Lung (tissue), 17 donors: ENCODE measurements at places on chromosomes 13 and 19.
A peak's percentile ranks its signal among the peaks of the same experiment; 100 is the strongest.

GRCh38 chr13:48600374-48601364 lies 53.1 kb upstream of the CYSLTR2 start:
- DNase-seq = no peak

GRCh38 chr13:42981317-42981716 lies 10.7 kb downstream of the EPSTI1 start:
- DNase-seq = no peak

- no peak for DNase-seq
Observed at GRCh38 chr13:114104655-114105520, 27.5 kb downstream of the RASA3 start.

GRCh38 chr13:34751044-34751443 lies 191.0 kb upstream of the NBEA start:
- DNase-seq = no peak

DNA sequence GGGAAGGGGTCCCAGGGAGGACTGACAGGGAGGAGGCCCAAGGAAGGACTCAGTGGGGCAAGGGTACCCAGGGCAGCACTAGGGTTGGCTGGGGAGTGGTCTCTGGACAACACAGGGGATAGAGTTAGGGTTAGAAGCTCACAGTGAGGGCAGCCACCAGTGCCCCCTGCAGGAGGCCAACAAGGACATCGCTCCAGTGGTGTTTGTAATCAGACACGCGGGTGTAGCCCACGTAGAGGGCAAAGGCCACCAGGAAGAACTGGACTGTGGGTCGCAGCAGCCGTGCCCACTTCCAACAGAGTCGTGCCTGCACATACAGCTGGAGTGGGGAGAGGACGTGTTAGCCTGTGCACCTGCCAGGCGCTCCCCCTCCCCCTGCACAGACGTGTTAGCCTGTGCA lies 9.2 kb downstream of the PLPP2 start:
- DNase-seq = no peak

- DNase-seq = no peak
Observed at GRCh38 chr19:18682807-18683108, 722 bp upstream of the CRTC1 start.

DNA sequence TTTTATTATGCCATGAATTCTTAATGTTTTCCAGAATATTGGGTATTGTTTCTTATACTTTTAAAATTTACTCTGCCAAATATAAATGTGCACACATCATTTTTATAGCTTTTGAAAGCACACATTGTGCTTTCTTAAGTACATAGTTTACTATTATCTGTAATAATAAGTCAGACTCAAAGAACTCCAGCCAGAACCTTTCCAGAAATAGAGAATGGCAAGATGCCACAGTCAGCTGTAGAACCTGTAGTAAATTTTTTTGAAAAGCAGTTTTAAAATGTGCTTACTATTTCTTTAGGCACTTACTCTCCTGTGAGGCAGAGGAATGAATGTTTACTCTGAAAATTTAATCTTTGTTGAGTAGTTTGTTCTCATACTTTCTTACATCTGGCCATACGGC lies 1287.1 kb downstream of the PCDH9 start:
- DNase-seq = peak; percentile 13

DNA sequence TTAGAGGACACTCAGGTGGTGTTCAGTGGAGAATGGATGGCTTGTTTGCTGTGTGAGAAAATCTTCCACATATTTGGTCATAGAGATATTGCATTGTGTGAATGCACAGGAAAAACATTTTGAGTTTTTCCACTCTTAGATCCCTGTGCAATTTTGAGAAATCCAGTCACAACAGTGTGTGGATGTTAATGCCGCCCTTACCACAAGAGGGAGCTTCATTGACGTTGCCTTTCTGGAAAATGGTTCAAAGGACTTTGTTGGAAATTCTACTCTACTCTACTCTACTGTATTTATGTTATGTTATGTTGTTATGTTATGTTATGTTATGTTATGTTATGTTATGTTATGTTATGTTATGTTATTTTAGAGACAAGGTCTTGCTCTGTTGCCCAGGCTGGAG lies 13.4 kb downstream of the ZNF20 start:
- peak; percentile 11 for DNase-seq

DNA sequence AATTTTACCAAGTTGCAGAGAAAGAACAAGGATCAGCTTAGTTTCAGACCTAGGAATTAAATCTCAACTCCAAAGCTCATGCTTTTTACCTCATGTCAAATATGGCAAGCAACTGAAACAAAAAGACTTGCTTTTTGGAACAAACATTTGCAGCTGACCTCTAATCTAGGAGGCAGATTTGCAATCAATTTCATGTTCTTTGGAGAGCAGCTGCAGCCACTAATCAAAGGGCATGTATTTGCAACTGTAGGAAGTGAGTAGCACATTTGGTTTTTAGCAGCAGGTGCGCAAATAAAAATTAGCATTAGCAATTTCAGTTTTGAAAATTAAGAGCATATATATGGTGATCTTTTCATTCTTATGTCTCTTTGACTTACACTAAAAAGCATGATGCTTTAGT lies 459.3 kb upstream of the SLC10A2 start:
- no peak for DNase-seq

DNA sequence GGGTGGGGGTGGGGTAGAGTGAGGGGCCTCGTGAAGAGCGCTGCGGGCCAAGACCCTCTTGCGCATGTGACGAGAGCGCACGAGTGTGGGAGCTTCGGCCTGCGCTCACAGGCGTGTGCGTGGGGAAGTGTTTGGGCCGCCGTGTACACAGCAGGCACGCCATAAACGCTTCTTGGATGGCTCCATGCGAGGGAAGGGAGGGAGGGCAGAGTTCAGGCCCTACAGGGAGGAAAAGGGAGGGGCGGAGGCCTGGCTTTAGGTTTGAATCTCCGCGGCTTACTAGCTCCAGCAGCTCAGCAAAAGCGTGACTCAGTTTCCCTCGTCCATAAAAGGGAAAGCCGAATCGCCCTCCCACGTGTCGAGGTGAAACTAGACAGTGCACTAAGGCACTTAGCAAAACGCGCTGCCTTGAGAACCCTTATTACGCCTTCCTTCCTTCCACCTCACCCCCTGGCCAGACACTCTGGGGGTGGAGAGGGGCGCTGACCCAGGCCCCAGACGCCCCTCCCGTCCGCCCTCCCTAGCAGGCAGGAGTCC lies 12.5 kb downstream of the GADD45B start:
- DNase-seq = no peak

DNA sequence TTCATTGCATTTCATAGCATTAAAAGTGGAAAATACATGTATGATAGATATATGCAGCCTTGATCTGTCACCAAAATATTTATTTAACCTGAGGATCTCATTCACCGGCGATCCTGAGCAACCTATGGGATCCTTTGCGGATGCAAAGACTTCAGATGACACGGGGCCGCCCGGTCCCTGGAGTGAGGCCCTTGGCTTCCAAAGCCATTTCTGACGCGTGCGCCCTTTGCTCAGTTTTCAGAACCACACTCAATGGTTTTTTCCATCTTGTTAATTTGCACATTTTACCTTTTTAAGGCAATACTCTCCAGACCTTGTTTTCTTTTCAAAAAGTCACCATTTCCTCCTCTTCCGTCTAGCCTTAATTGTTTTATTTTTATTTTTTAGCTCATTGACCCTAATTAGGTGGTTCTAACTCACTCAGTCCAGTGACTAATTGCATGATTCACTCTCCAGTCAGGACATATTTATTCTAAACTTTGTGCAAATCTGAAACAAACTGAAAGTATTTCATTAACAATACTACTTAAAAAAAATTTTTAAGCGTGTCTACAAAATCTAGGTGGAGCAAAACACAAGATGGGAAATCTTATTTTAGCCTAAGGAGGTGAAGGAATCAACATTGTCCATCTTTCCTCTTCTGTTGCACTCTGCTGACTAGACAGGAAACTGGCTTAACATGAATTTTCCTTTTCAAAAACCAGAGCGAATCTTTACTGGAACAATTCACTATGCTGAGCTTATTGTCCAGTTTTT lies 47.9 kb downstream of the COL4A1 start:
- DNase-seq = no peak

DNA sequence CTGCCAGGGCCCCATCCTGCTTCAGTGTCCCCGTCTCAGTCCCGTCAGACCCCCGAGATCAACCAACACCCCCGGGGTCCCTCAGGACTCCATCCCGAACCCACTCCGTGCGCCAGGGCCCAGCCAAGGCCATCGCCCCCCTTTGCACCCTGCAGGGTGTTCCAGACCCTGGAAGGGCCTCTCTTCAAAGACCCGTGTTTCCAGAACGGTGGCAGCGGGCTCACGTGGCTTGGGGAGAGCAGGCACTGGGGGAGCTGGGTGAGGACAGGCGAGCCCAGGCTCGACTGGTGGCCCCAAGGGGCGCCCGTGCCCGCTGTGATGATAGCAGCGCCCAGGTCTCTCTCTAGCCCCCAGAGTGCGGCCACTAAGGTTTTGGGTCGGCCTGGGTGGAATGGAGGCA lies 1.4 kb downstream of the KASH5 start:
- no peak for DNase-seq

- no peak for DNase-seq
Observed at GRCh38 chr13:62043600-62043999, 628.0 kb upstream of the PCDH20 start.

- no peak for DNase-seq
Observed at GRCh38 chr13:108690726-108691125, 61.3 kb downstream of the MYO16 start.

DNA sequence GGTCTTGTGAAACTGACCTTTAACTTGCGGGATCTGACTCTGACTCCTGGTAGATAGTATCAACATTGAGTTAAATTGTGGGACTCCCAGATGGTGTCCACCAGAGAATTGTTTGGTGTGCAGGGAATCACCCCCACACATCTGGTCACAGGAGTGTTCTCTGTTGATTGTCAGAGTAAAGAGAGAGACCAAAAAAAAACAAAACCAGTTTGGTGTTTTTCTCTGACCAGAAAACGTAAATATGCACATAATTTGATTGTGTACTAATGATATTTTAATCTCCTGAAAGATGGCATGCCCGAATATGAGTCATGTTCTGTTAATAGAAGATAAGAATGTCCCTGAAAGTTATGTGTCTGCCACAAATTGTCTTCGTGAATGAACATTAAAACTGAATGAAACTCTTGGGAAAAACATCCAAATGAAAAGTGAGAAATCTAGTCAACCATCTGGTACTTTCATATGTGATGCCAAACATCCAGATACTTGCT lies 118.5 kb upstream of the GPC6 start:
- DNase-seq = peak; percentile 93

DNA sequence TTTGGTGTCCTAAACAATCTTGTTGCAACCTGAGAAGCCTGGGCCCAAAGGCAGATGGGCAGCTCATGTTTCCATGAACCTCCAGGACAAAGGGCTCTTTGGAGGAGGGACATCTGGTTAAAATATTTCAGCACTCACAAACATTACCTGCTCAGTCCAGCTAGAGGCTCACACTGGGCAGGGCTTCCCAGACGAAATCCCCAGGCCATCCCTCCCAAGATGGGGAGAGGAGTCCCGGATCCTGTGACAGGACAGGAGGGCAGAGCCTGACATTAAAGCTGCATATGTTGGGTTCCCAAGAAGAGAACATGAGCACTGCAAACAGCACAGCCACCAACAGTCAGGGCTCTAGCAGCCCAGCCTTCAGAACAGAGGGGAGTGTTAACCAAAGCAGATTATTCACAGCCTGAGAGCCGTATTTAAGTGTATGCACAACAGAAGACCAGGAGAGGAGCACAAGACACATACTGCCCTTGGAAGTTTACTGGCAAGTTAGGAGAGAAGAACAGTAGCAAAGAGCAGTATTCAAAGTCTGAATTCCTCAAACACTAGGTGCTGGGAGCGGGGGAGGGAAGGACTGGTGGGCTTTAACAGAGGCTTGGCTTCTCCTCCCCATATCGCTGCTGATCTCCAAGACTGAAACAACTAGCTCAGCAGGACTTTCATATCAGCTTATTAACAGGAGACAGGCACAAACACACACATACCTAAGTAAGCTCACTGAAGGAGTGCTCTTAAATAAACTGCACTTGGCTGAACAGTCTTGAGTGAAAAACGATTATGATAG lies 12.3 kb downstream of the ATP7B start:
- DNase-seq = peak; percentile 39

DNA sequence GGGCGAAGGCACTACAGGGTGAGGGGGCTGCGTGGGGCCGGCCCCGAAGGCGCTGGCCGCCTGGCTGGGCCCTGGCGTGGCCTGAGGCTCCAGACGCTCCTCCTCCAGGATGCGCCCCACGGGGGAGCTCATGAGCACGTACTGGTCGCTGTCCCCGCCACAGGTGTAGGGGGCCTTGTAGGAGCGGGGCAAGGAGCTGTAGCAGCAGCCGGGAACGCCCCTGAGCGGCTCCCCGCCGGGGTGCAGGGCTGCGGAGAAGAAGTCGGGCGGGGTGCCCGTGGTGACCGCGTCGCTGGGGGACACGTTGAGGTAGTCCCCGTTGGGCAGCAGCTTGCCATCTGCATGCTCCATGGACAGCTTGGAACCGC lies 3.0 kb downstream of the IRS2 start:
- DNase-seq = no peak

DNA sequence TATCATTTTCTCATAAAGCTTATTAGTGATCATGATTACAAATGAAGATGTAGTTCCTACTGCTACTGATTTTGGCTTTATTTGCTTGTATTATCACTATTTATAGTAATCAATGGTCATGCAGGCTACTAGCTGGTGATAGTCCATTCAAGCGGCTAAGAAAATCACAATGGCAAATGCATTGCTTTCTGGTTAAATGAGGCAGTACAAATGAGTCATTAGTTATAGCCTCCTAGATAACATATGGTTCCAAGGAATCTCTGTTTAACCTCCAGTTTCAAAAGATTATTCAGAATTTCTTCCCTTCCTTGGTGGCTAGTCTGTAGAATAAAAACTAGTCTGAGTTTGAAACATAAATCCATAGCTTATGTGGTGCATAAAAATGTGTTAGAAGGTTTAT lies 141.3 kb upstream of the HTR2A start:
- no peak for DNase-seq

GRCh38 chr19:56491399-56491798 lies 14.3 kb upstream of the ZNF667 start:
- no peak for DNase-seq

DNA sequence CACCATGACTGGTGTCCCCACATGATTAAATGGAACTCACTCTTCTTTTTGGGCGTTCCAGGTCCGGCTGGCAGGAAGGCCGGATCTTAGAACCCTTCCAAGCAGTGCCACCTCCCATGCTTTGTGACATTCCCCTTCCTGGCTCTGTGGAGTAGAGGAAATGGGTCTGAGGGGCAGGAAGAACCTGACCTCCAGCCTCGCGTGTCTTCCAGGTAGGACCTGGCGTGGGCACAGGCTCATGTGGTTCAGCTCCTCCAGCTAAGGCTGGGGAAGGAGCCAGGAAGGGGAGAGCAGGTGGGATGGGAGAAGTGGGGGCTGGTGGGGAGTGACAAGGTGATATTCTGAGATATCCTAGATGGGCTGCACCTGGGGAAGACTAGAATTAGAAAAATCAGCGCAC lies 2.1 kb downstream of the TMEM255B start:
- no peak for DNase-seq

DNA sequence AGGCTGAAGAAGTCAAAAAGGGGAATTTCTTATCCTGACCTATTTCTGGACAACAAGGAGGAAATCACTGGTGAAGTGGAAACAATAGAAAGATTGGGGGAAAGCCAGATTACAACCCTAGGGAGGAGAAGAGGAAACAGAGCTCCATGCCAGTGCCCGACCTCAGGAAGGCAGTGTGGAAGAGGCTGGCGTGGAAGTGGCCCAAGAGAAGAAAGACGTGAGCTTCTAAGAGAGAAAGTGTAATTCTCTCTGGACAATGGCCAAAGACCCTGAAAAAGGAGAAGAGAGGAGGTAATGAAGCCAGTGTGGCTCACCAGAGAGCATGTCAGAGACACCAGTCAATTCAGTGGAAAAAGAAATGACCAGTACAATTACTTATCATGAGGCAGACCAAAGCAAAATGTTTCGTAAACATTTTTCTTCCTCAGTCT lies 52.6 kb upstream of the URAD start:
- no peak for DNase-seq
